Suprapubic skin (tissue), 4 donors: ENCODE measurements at places on chromosomes 2 and 18.

DNA sequence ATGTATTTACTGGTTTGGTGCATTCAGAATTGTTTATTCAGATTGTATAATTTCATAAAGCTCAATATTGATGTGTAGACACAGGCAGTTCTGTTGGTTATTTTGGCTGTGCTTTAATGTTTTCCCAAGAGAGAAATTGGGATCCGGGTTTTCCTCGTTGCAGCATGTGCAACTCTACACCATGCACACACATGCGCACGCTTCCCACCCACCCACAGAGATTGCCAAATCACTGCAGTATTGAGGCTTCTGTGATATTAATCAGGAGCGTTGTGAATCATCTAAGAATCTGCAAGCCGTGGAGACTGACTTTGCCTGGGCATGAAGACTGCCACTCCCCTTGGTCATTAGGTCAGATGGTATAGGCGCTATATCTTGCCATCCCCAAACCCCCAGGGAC is 571.5 kb downstream of the SLC4A3 start:
- no peak for DNase-seq

GRCh38 chr2:230934231-230935129 is 9.4 kb upstream of the GPR55 start:
- DNase-seq = no peak

- DNase-seq = no peak
Measured at GRCh38 chr2:219296142-219296541, 13.1 kb downstream of the PTPRN start.

- DNase-seq = no peak
Measured at GRCh38 chr2:95001701-95002100, 23.8 kb upstream of the MAL start.

GRCh38 chr2:151525821-151526373 is 116.2 kb downstream of the RIF1 start:
- no peak for DNase-seq

- peak; percentile 80 for DNase-seq
Measured at GRCh38 chr18:62781893-62782292, 66.6 kb downstream of the PHLPP1 start.

- DNase-seq = no peak
Measured at GRCh38 chr2:122481717-122482116, 726.3 kb downstream of the TSN start.

DNA sequence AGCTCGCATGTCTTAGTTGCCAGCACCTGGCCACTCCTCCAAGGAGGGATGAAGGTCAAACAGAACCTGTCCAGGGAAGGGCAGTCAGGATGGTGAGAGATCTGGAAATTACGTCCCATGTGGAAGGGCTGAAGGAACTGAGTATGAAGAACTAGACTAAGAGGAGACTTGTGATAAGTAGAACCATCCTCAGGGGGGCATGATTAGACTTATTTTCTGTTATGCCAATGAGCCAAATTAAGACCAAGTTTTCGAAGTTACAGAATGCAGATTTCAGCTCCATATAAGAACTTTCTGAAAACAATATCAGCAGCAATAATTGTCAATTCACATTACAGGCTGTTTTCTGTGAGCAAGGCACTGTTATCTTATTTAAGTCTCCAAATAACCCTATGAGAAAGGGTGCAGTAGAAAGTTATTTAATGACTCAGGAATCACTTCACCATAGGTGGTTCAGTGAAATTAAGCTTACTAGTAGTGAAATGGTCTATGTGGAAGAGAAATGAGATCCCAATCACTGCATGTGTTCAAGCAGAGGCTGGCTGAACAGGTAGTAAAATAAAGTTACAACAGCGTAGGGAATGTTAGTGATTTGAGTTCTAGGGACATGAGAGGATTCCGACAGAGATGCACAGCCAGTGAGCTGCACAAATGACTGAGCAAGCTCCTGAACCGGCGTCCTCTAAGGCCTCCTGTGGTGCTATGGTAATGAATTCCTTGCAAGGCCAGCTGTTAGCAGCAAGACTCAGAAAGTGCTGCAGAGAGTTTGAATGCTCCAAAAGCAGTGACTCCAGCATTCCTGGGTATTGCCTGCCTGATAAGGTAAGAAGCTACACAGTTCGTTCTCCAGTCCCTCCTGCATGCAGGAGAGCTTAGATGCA is 4.5 kb upstream of the DYM start:
- no peak for DNase-seq
